ENCODE measurements at places on chromosomes 6 and 20.

DNA sequence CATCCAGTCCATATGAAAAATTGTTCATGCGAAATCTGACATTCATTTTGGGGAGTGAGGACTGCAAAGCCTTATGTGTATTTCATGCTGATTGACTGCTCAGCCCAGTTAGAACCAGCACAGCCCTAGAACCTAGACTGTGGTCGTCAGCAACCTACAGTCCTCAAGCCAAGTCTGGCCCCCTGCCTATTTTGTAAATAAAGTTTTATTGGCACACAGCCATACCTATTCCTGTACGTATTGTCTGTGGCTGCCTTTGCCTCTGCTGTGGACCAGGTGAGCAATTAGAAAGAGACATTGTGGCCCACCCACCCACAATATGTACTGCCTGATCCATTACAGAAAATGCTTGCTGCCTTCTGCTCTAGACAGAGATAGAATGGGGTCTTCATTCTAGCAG, 391.0 kb downstream of the TAF4 start:
- no peak for DNase-seq

GRCh38 chr6:1949538-1949937, 295.9 kb downstream of the GMDS start:
- no peak for DNase-seq

DNA sequence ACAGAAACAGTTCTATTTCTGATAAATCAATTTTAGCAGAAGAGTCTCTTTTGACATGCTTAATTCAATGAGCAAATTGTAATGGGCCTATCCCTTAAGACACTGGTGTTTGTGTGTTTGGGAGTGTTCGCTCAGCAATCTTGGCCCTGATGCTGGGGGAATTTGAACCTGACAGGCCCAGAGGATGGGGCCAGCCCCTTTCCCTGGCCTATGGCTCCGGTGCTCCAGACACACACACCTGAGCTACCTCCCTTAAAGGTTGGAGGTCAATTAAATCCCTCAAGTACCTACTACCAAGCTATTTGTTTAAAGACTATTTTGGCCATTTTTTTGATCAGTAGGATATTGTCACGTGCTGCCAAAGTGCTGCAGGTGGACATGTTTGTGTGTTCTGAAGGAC, 549.3 kb downstream of the PRKN start:
- no peak for DNase-seq

GRCh38 chr6:53134601-53135235, 13.9 kb downstream of the GCM1 start:
- DNase-seq = no peak

GRCh38 chr6:21856844-21857243, 263.3 kb downstream of the SOX4 start:
- DNase-seq = no peak

DNA sequence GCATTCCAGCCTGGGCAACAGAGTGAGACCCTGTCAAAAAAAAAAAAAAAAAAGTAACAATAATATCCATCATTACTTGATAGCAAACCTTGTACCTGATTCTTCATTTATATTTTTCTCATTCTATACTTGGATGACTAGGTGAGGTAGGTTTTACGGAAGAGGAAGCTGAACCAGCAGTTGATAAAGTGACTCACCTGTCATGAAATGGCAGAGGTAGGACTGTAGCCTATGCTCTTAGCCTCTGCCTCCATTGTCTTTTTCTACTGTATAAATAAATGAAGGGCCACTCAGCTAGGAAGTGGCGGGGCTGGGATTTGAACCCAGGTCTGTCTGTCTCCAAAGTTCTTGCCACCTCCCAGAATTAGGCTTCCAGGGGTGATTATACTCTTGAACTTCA, 20.7 kb upstream of the EPB41L1 start:
- DNase-seq = no peak

DNA sequence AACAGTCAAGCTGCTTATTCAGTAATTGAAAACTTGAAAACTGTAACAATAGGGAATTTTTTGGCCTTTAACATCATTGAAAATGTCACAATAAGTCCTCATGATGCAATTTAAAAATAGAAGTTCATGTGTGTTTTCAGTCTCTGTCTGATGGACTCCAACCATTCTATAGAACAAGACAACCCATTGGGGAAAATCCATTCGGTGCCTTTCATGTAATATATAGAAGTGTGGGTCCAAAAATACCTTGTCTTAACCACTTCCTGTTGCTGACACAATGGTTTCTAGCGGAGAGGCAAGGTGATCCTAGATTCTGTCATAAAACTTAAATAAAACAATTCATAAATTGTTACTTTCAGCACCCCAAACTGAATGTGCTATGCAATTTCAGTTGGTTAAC, 1131.3 kb upstream of the MAP3K7 start:
- DNase-seq = no peak

- peak; percentile 92 for DNase-seq
These were observed 23.2 kb upstream of the GCM1 start for GRCh38 chr6:53171605-53172467.

DNA sequence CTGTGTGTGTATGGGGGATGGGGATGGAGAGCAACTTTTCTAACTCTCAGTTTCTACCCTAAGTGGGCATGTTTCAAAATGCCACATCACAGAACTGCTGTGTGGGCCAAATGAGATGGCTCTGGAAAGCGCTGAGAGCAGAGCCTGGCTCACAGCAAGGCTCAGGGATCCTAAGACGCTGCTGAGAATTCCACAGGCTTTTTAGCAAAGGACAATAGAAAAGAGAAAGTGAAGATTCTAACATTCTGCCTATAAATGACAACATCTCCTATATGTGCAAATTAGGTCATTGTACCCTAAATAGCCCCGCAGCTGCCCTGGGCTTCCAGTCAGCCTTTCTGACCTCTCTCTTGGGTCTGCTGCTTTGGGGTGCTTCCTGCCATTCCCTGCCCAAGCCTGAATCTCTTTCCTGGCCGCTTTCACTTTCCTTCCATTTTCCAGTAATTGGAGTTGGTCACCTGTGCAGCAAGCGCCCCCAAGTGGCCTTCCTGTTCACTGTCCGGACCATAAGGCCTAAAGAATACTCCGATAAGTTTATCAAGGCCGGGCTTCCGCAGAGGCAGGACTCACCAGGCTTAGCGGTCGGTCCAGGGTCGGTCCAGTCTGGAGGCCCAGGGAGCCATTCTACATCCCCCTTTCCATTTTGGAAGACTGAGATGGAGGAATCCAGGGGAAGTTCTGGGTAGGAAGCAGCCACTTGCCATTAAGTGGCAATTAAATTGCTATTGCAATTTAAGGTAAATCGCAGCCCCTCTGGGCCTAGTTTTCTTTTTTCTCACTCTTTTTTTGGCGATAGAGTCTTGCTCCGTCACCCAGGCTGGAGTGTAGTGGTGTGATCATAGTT, 6.7 kb upstream of the DDR1 start:
- peak; percentile 70 for DNase-seq

- DNase-seq = no peak
These were observed 195.4 kb downstream of the CDC5L start for GRCh38 chr6:44582930-44583329.

DNA sequence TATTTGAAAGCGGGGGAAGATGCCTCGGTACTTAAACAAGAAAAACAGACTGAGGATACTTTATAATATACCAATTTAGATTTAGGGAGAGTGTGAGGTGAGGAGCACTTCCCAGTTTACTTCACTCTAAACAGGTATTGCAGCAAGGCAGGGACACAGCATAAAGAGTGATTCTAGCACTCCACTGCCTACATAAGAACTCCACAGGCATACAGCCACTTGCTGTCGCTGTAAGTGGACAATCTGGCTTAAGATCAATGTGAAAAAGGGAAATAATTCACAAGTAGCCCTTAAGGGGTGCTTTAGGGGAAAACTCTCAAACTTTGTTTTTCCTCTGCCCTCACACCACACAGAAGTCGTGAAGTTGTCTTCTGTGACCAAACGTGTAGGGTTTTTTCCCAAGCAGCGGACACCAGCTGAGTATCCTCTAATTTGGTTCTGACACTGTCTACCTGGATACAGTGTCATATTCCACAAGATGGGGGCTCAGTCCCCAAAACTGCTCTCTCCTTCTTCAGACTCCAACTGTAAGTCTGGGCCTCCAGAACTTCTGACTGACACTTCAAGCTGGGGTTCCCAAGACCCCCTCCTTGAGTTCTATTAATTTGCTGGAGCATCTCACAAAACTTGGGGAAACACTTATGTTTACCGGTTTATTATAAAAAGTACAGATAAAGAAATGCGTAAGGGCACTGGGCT, 9.3 kb downstream of the ADNP start:
- DNase-seq = no peak

- DNase-seq = no peak
These were observed 975 bp downstream of the SIRT5 start for GRCh38 chr6:13575377-13575775.

- DNase-seq = peak; percentile 6
These were observed 649.1 kb upstream of the GJE1 start for GRCh38 chr6:141483598-141484061.

- no peak for DNase-seq
These were observed 2.8 kb downstream of the SNRPB2 start for GRCh38 chr20:16732506-16733152.
